ENCODE measurements at places on chromosomes 2 and 18.

DNA sequence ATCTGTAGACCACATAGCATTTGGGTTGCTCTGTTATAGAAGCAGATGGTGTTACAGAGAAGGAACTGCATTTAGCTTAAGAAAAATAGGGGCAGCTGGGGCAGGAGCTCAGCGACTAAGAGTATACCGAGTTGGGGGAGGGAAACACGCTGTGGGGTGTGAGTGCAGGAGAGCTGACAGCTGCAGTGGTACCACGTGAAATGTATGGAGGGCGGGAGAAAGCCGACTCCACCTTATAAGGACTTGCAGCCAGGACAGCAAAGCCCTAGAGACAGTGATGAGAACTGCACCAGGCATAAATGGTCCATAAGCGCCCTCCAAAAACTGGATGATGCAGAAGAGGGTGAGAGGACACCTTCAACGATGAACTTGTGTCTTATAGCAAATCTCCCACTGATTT lies 237.6 kb downstream of the PRKCE start:
- DNase-seq = peak; percentile 69

- DNase-seq = peak; percentile 86
Measured at GRCh38 chr2:191691016-191691735, 13.2 kb downstream of the NABP1 start.

DNA sequence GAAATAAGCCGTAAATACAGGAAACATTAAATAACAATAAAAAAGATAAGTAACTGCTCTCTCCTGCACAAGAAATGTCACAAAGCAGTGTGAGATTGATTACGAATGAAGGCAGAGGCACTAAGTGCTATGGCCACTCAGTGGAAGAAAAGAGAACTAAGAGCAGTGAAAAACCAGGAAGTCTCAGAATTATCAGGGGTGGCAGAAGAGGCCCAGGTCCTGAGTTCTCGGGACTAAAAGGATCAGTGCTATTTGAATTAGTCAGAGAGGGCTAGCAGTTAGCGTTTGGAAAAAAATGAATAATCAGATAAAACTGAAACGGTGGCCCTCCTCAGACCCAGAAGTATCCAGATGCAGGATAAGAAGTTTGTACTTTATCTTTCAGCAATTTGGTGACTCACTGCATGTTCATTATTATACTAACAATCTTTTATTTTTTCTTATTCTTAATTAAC lies 367.1 kb downstream of the ZEB2 start:
- DNase-seq = peak; percentile 57

DNA sequence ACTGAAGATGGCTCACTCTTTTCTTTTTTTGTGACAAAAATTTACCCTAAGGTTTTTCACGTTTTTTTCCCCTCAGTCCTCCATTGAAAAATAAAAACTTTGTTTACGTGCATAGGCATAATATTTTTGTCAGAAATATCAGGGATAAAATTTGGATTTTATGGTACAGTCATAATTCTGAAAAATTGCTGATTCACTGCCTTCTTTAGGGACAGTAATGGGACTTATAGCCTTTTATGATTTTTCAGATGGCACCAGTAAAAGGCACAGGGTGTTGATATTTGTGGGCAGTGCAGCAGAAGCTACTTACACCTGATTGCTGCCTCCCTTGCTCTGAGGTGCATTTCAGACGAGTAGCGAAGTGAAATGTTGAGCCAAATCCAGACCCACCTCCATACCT lies 139.4 kb upstream of the CDCA7 start:
- DNase-seq = no peak

GRCh38 chr2:10597956-10598355 lies 91.8 kb downstream of the NOL10 start:
- peak; percentile 22 for DNase-seq

- peak; percentile 70 for DNase-seq
Measured at GRCh38 chr2:127324635-127325034, 30.7 kb upstream of the ERCC3 start.

- DNase-seq = peak; percentile 64
Measured at GRCh38 chr2:218852911-218853667, 6.5 kb upstream of the WNT6 start.

DNA sequence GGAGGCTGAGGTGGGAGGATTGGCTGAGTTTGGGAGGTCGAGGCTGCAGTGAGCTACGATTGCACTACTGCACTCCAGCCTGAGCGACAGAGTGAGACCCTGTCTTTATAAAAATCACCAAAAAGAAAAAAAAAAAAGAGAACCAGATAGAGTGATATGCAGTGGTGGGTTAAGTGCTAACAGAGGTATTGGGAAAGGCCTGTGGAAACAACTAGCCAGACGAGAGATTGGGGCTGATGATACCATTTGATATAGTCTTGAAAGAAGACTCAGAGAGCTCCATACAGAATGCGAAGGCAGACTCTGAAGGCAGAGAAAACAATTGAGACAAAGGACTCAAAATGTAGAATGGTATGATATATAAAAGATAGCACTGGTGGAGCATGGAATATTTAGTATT lies 134.1 kb downstream of the CDC42EP3 start:
- no peak for DNase-seq

- DNase-seq = no peak
Measured at GRCh38 chr2:218218268-218219185, 1.5 kb downstream of the ARPC2 start.

- DNase-seq = no peak
Measured at GRCh38 chr2:848099-848498, 102.5 kb upstream of the SNTG2 start.

DNA sequence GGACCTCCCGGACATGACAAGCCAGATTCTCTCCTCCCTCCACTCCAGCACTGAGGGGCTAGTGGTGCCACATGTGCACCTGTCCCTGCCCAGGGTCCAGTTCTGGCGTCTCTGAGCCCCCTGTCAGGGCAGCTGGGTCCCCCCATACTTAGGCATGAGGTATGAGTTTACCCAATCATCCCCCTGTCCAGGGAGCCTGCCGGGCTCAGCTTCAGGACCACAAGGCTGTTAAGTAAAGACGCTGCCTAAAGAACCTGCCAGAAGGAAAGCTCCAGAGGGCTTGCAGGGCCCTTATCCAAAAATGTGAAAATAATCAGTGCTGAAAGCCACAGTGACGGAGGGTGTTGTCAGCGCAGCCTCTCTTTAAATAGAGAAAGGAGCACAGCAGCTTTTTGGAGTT lies 40.0 kb downstream of the SH3BP4 start:
- DNase-seq = no peak

DNA sequence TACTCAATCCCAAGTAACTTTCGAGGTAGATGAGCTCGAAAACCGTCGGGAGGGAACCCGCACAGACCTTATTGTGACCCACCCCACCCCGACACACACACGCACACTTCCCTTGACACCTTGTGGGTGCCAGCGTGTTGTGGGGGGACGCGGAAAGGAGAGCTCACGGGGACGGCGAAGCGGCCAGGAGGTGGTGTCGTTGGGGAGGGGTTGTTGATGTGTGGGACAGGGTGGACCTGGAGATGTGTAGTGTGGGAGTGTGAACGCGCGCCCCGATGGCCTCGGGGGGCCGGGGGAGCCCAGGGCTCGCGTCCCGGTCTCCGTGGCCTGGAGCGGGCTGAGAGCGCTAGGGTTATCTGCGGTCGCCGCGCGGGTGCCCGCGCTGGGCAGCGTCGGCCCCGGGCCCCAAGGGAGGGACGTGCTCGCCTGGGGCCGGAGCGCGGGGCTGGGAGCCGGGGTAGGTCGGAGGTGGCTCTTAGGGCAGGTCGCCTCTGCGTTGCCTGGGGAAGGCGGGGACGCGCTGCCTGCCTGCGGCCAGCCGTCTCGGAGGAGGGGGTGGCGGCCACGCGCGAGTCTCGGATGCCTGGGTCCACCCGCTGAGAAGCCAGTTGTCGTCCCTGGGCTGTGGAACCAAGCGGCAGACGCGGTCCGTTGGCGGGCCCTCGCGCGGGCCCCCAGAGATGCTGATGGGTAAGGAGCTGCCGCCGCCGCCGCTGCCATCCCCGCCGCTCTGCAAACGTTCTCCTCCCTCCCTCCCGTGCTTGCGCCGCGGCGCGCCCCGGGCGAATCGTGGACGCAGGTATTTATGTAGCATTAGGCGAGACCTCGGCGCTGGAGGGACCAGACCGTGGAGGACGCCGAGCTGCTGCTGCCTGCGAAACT lies 1.6 kb downstream of the KLHL29 start:
- no peak for DNase-seq

- no peak for DNase-seq
Measured at GRCh38 chr18:79043288-79043687, 25.9 kb upstream of the ATP9B start.

DNA sequence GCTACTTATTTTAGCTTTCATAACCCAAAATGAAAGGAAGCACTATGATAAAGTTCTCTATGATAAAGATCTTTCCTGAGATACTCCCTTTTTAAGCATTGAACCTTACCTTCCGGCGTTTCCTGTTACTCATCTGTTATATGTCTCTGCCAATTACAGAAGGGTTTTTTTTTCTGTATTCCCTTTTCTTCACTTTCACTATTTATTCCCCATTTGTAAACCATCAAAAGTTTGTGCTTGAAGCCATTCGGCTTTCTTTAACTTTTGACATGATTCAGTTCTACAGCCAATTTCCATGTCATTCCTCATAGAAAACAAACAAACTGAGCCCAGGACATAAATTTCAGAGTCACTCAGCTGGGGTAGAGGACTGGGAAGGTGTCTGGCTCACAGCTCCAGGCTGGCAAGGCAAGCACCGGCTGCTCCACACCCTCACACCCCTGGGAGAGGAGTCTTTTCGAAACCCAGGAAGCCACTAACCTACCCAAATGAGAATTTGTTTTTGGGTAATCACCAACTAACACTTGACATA lies 429.4 kb upstream of the TRIB2 start:
- DNase-seq = peak; percentile 40

DNA sequence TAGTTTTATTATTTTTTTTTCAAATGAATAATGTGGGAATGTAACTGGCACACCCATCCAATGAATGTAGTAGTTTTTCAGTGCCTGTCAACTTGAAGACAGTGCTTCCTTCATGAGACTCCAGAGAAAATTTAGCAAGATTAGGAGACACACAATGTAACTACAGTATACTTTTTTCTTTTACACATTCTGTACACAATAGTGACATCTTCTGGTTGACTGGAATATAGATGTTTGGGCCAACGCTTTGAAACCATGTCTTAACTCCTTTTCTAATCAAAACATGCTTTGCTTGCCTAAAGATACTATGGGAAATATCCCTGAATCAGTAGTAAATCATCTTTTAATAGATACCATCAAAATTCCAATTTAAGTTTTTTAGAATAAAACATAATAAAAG lies 229.5 kb upstream of the ZC3H15 start:
- peak; percentile 32 for DNase-seq

DNA sequence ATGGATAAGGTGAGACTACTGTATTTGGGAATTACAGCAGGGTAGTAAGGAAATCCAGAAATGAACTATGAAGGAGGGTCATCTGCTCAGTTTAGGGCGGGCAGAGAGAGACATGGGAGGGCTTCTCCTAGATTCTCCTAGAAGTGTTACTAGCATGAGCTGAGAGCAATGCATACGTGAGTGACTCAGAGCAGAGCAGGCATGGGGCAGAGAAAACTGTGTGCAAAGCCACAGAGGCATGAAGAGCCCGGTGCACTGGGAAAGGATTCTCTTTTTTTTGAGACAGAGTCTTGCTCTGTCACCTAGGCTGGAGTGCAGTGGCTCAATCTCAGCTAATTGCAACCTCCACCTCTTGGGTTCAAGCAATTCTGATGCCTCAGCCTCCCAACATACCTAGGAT lies 116.2 kb downstream of the SOCS6 start:
- DNase-seq = no peak

GRCh38 chr18:61710082-61710620 lies 182.7 kb downstream of the RNF152 start:
- no peak for DNase-seq

DNA sequence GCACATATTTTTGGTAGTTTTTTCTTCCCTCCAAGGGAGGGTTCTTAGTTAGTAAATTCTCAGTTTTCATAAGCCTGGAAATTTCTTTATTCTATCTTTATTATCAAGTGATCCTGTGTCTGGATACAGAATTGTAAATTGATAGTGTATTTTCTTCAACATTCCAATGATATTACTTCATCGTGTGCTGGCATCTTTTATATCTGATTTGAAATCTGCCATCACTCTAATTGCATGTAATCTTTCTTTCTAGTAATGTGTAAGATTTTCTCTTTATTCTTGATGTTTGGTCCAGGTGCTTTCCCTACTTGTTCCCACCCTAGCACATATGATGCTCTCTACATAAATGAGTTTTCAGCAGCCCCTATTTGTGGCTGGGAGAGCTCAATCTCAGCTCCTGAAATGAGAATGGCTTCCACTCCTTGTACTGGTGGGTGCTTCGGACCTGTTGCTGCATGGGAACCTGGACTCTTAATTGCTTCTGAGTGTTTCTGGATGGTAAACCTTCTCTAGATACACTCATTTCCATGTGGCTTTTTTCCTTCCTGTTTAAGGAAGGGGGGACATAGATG lies 102.7 kb downstream of the SMIM21 start:
- DNase-seq = no peak

Data from fibroblast of villous mesenchyme (primary cell).